NCI-H1694 treated with DMSO at 0.1 percent for 48 hours (cell line): ENCODE measurements at places on chromosomes 5 and 9.

GRCh38 chr5:55570026-55570425, 35.3 kb upstream of the PLPP1 start:
- DNase-seq: no peak

- no peak for DNase-seq
These were observed 51.5 kb upstream of the NOTCH1 start for GRCh38 chr9:136597141-136597885.

DNA sequence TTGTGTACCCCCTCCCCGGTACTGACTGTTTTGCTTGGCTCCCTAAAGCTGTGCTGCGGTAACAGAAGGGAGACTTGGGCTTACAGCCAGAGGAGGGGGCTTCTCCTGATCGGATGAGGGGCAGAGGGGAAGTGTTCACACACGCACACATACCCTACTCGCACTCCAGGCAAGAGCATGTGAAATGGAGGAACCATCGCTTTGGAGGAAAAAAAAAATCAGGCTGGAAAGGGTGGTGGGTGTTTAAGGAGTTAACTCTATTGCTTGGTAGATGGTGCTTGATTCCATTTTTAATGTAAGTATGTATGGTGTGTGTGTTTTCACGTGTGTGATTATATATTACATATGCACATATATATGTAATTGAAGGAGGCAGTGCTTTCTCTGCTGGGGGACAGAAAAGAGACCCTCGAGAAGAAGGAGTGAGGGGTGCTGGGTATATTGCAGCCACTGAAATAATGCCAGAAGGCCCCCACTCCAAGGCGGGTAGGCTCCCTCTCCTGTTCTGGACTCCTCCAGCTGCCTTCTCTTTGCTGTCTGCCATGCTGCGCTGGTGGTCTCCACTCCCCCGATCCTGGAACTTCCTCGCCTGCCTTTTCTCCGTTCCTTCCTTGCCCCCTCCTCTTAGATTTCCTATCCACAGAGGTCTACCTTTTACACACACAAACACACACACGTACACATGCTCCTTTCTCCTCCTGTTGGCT, 721 bp downstream of the GRIA1 start:
- DNase-seq: peak; percentile 35

GRCh38 chr5:123943151-123943550, 431.2 kb downstream of the CSNK1G3 start:
- no peak for DNase-seq
